Prostate gland (tissue), 2 donors: ENCODE measurements at places on chromosomes 12 and 14.

- H3K4me1 ChIP-seq, result no peaks in the 10 kb centered on the region
- H3K27me3 ChIP-seq, result no peaks in the 10 kb centered on the region
- H3K4me3 ChIP-seq, result no peak overlapping the region
Observed at GRCh38 chr12:127898616-127899015, 368.4 kb upstream of the TMEM132C start.

- no peaks in the 10 kb centered on the region for H3K4me1 ChIP-seq
- H3K4me3 ChIP-seq, result peak overlapping the region; percentile 64
- no peaks in the 10 kb centered on the region for H3K36me3 ChIP-seq
Observed at GRCh38 chr12:22333713-22334409, 646 bp downstream of the ST8SIA1 start.

DNA sequence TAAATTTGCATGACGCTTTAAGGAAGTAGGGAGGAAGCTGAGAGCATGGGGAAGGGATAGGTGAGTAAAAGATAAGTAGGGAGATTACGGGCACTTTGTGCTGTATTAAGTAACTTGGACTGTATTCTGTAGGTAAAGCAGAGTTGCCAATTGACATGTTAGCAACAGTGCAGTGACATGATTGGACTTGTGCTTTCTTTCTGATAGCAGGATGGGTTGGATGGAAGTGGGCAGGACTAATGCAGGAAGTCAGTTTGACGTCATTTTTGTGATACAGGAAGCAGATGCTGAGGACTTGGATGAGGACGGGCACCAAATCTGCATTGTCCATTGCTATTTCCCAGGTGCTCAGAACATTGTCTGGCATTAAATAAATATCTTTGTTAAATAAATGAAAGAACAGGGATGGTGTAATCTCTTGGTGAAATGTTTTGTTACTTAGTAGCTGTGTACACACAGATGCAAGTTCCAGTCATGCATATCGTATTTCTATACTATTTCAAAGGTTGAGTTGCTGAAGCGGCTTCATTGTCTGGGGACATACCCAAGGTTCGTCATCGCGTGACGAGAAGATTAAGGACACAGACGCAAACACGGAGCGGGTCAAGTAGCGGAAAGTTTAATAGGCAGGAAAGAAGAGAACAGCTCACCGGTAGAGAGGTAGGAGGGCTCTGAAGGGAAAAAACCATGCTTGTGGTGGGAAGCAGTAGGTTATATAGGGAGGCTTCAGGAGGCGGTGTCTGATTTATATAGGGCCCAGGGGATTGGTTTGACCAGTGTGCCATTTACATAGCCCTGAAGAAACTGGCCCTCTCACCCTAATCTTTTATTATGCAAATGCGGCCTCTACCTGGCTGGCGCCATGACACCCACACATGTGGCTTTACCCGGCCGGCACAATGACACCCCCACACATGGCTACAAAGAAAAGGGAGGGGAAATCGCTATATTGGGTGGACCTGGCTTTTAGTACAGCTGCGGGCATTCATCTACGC is 30.7 kb downstream of the GUCY2C start:
- no peaks in the 10 kb centered on the region for H3K36me3 ChIP-seq
- no peak overlapping the region for H3K4me3 ChIP-seq
- H3K27me3 ChIP-seq, result no peaks in the 10 kb centered on the region
- H3K4me1 ChIP-seq, result no peaks in the 10 kb centered on the region
- no peak overlapping the region for H3K27ac ChIP-seq

- no peak overlapping the region for H3K27ac ChIP-seq
- DNase-seq, result no peak
- no peaks in the 10 kb centered on the region for H3K27me3 ChIP-seq
Observed at GRCh38 chr14:102608064-102608446, 15.6 kb downstream of the RCOR1 start.

- no peaks in the 10 kb centered on the region for H3K4me1 ChIP-seq
- H3K36me3 ChIP-seq, result no peaks in the 10 kb centered on the region
- no peak overlapping the region for H3K4me3 ChIP-seq
- no peaks in the 10 kb centered on the region for H3K27me3 ChIP-seq
- no peak overlapping the region for H3K27ac ChIP-seq
Observed at GRCh38 chr12:88184196-88184595, 42.1 kb downstream of the TMTC3 start.
